ENCODE measurements at places on chromosomes 1 and 21.

DNA sequence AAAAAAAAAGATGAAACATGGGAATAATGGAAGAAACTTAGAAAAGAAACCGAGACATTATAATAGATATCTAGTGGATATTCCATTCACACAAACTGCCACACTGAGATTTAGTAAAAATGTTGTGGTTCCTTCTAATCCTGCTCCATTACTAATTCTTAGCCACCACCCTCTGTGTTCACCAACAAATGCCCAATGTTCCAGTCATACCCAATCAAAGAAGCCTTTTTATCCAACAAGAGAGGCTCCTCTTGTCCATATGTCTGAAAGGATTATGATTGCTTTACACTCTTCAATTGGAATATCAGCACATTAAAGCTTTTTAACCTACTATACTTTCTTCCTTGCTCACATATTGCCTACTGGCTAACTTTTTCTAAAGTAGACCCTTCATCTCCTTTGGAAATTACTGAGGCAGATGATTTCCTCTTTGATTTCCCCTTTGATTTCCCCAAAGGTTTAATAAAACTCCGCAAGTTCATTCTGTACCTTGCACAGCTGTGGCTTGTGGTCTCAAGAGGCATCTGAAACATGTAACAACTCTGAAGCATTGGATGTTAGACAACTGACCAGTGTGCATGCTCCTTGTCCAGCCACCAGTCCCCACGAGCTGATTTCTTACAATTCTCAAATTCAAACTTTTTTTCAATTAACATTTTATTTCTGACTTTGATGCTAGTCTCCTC, 305.6 kb upstream of the LYPLAL1 start:
- no peaks in the 10 kb centered on the region for H3K36me3 ChIP-seq
- H3K27ac ChIP-seq: no peak overlapping the region
- no peaks in the 10 kb centered on the region for H3K27me3 ChIP-seq

- H3K27ac ChIP-seq: peak overlapping the region; percentile 77
- H3K27me3 ChIP-seq: no peaks in the 10 kb centered on the region
- H3K4me3 ChIP-seq: no peak overlapping the region
Measured at GRCh38 chr21:38171723-38172344, 85.0 kb upstream of the KCNJ15 start.

DNA sequence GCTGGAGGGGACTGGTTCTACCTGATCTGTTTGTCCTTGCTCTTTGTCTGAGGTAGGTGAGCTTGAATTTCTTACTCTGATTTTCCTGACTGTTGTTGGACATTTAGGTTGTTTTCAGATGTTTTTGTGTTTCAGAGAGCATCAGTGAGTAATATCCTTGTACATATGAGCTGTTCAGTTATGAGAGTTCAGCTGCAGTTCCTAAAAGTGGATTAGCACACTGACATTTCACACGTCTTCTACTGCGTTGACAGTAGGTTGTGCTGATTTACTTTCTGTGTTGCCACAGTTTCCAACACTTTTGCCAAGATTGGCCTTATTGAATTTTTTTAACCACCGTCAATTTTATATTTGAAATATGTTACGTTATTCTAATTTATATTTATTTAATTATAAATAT, 27.7 kb downstream of the CXADR start:
- no peak overlapping the region for H3K27ac ChIP-seq
- H3K27me3 ChIP-seq: no peaks in the 10 kb centered on the region
- no peak overlapping the region for H3K4me3 ChIP-seq
- H3K36me3 ChIP-seq: peaks cover 33% of the 10 kb centered on the region
- peaks cover 5% of the 10 kb centered on the region for H3K4me1 ChIP-seq

GRCh38 chr1:234772345-234773147, 162.6 kb upstream of the IRF2BP2 start:
- DNase-seq: peak; percentile 79
- H3K4me1 ChIP-seq: peaks cover 18% of the 10 kb centered on the region
- H3K36me3 ChIP-seq: no peaks in the 10 kb centered on the region
- peaks cover 12% of the 10 kb centered on the region for H3K27me3 ChIP-seq
- peak overlapping the region; percentile 12 for H3K27ac ChIP-seq
- H3K4me3 ChIP-seq: no peak overlapping the region

- DNase-seq: no peak
- H3K36me3 ChIP-seq: no peaks in the 10 kb centered on the region
- no peak overlapping the region for H3K4me3 ChIP-seq
- H3K4me1 ChIP-seq: peaks cover 11% of the 10 kb centered on the region
Measured at GRCh38 chr21:35222541-35222941, 173.4 kb upstream of the RUNX1 start.

- H3K27me3 ChIP-seq: no peaks in the 10 kb centered on the region
- H3K4me3 ChIP-seq: no peak overlapping the region
Measured at GRCh38 chr1:163231385-163231784, 28.7 kb upstream of the RGS5 start.

DNA sequence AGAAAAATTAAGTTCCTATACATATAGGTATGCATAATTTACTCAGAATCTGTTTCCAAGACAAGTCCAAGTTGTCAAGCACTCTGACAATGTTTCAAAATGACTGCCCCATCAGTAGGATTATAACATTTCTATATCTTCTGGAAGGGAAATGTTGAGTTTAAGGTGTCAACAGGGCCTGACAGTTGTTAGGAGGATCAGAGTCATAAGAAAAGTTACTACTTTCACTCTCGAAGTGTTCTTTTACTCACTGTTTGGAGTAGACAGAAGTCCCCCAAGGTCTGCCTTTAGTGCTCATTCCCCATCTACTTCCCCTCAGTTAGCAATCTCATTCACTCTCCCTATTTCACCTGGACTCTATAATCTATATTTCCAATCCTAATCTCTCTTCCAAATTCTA, 20.6 kb upstream of the MAGI3 start:
- H3K36me3 ChIP-seq: no peaks in the 10 kb centered on the region
- no peak overlapping the region for H3K4me3 ChIP-seq
- H3K27me3 ChIP-seq: no peaks in the 10 kb centered on the region
- DNase-seq: no peak
- H3K4me1 ChIP-seq: no peaks in the 10 kb centered on the region

DNA sequence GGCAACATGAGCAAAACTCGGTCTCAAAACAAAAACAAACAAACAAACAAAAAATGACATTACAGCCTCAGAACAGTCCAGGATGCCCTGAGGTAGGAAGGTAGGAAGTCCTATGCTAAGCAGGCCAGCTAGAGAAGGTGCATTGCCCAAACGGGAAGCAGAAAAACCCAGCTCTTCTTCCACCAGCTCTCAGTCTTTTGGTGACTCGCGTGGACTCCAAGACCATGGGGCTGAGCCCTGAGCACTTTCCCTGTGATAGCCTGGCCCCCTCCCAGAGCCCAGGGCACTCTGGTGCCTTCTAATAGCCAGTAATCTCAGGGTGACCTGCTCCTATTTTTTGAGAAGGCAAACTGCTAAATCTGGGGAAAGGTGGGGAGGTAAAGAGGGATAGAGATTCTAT, 16.1 kb downstream of the PHLDA3 start:
- no peak for DNase-seq
- no peak overlapping the region for H3K27ac ChIP-seq
- H3K36me3 ChIP-seq: no peaks in the 10 kb centered on the region
- H3K4me3 ChIP-seq: no peak overlapping the region
- peaks cover 14% of the 10 kb centered on the region for H3K4me1 ChIP-seq
- no peaks in the 10 kb centered on the region for H3K27me3 ChIP-seq

- no peak for DNase-seq
- H3K4me1 ChIP-seq: peaks cover 11% of the 10 kb centered on the region
- no peaks in the 10 kb centered on the region for H3K27me3 ChIP-seq
- no peak overlapping the region for H3K27ac ChIP-seq
- H3K36me3 ChIP-seq: no peaks in the 10 kb centered on the region
Measured at GRCh38 chr1:55255901-55256300, 40.7 kb upstream of the USP24 start.

DNA sequence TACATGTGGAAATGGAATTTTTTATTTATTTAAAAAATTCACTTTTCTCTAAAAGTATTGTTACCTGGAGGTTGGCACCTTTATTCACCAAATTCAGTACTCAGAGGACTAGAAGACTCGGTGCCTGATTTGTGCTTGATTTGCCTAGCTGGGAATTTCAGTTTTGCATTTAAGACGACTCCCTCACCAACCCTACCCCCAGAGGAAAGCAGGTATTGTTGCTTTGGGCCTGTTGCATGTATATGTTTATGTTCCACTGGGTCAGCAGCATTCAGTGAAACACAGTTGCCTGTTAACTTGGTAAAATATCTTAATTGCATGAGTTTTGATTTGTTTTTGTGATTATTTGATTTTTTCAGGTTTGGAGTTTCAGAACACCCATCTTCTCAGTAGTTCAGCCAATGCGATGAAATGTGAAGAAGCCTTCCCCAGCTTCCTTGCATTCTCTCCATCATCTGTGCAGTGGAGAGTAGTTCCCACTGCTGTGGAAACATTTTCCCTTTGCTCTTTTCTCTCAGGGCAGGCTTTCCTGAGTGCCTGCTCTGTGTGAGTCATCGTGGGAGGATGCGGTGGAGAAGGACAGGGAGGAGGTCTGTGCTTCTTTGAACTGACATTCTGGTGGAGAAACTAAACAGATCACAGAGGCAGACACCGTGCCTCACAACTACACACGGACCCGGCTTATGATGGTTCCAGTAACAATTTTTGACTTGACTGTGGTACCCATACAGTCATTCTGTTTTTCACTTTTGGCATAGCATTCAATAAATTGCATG, 6.4 kb downstream of the ADARB1 start:
- peak; percentile 27 for DNase-seq
- no peak overlapping the region for H3K27ac ChIP-seq
- no peaks in the 10 kb centered on the region for H3K4me1 ChIP-seq
- peaks cover 6% of the 10 kb centered on the region for H3K27me3 ChIP-seq
- no peak overlapping the region for H3K4me3 ChIP-seq
- no peaks in the 10 kb centered on the region for H3K36me3 ChIP-seq
